Nephron progenitor cell (in vitro differentiated cells): ENCODE measurements at places on chromosomes 1 and 21.

- H3K4me1 ChIP-seq: peaks cover 23% of the 10 kb centered on the region
- no peaks in the 10 kb centered on the region for H3K36me3 ChIP-seq
- H3K27ac ChIP-seq: no peak overlapping the region
- peaks cover 58% of the 10 kb centered on the region for H3K27me3 ChIP-seq
- H3K4me3 ChIP-seq: no peak overlapping the region
Observed at GRCh38 chr1:204169858-204170257, 3.7 kb upstream of the REN start.

DNA sequence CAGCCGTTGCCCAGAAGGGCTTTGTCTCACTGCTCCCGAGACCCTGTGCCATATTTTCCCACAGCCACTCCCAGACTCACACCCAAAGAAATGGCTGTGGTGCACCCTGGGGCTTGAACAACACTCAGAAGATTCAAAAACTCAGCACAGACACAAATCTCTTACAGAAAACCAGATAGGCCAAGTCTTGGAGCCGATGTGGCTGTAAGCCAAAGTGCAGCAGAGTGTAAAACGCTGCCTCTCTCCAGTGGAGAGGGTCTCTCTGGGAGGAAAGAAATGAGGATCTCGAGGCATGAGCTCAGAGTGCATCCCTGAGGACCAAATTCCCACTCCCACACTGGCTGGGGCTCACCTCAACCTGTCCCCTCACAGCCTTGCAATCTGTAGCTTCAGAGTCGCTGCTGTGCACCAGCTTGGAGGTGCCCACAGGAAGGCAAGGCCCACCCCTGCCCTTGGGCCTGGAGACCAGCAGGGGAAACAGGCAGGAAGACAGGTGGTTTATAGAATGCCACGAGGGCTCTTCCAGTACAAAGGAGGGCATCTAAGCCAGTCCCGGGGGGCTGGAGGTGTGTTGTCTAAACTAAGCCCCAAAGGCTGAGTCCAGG lies 171.3 kb upstream of the AJAP1 start:
- peaks cover 6% of the 10 kb centered on the region for H3K27me3 ChIP-seq
- H3K27ac ChIP-seq: no peak overlapping the region
- DNase-seq: no peak
- peaks cover 24% of the 10 kb centered on the region for H3K4me1 ChIP-seq
- H3K36me3 ChIP-seq: no peaks in the 10 kb centered on the region
- no peak overlapping the region for H3K4me3 ChIP-seq

DNA sequence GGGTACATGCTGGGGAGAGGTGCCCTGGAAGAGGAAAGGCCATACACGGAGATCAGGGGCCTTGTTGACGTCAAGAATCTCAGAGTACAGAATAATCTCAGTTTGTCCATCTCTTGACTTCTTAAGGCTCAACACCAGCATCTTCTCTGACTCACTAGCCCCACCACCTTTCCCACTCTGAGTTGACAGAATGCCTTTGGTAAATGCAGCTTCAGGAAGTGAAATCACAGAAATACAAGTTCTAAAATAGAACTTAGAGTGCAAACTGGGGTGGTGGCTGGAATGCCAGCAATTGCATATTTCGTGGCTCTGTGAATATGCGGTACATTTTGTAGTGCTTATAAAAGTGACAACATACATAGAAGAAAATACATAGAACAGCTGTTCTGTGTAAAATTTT lies 1.6 kb downstream of the COG2 start:
- peak overlapping the region; percentile 99 for H3K4me3 ChIP-seq
- DNase-seq: no peak
- H3K27me3 ChIP-seq: peaks cover 20% of the 10 kb centered on the region

DNA sequence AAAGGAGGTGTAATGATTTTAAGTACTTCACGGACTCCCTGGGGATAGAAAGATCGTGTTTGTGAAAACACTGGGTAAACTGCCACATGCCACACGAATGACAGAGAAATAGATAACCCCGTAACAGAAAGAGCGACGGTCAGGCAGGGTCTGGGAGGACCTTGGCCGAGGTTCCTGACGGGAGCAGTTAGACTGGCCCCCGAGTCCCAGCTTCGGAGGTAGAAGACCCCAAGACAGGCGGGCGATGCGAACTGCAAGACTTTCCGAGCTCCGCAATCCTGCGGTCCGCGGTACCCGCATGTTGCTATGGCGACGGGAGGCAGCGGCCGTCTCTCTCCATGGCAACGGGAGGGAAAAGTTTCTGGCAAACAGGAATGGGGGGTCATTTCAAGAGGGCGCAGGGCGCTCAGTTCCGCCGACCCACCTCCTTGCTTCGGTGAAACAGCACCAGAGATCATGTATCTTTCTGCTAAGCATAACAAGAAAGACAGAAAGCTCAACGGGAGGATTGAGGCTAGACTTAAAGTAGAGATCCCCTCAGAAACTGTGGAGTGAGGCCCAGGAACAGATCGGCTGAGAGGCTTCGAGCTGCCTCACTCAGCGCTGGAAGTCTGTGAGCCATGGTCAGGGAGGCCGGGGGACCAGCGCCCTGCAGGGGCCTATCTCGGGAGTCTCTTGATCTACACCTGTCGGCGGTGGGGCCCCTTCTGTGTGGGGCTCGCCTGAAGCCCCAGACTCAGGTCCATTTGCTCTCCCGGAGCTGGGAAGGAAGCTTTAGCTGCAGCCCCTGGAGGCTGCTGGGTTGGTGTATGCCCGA lies 685 bp upstream of the SYT6 start:
- H3K4me1 ChIP-seq: peaks cover 46% of the 10 kb centered on the region
- no peak overlapping the region for H3K27ac ChIP-seq
- no peaks in the 10 kb centered on the region for H3K36me3 ChIP-seq
- peaks cover 56% of the 10 kb centered on the region for H3K27me3 ChIP-seq
- peak; percentile 59 for DNase-seq
- peak overlapping the region; percentile 70 for H3K4me3 ChIP-seq

DNA sequence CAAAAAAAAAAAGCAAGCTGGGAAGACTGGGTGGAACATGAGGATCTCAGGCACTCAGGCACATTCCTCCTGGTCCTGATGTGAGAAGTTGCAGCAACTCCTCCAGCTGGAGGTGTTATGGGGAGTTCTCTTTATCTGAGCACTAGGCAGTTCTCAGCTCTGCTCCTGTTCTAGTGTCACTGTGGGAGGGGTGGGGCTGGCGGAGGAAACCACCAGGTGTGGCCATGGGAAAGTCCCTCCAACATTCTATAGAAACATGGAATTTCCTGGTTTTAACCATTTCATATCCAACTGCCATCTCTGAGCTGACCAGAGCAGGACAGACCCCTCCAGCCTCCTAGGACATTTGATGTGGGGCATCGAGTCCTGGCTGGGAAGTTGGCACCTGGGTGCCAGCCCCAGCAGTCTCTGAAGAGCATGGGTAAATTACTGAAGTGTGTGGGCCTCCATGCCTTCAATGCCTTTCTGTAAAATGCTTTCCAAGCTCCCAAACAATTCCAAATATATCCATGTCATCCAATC lies 804 bp upstream of the IKBKE start:
- no peak overlapping the region for H3K27ac ChIP-seq
- DNase-seq: no peak
- H3K4me1 ChIP-seq: peaks cover 83% of the 10 kb centered on the region
- H3K4me3 ChIP-seq: peak overlapping the region; percentile 86
- peaks cover 15% of the 10 kb centered on the region for H3K27me3 ChIP-seq

- no peaks in the 10 kb centered on the region for H3K36me3 ChIP-seq
- peaks cover 21% of the 10 kb centered on the region for H3K27me3 ChIP-seq
- no peak for DNase-seq
- H3K27ac ChIP-seq: no peak overlapping the region
- no peaks in the 10 kb centered on the region for H3K4me1 ChIP-seq
Observed at GRCh38 chr1:34276606-34277005, 99.9 kb downstream of the C1orf94 start.

DNA sequence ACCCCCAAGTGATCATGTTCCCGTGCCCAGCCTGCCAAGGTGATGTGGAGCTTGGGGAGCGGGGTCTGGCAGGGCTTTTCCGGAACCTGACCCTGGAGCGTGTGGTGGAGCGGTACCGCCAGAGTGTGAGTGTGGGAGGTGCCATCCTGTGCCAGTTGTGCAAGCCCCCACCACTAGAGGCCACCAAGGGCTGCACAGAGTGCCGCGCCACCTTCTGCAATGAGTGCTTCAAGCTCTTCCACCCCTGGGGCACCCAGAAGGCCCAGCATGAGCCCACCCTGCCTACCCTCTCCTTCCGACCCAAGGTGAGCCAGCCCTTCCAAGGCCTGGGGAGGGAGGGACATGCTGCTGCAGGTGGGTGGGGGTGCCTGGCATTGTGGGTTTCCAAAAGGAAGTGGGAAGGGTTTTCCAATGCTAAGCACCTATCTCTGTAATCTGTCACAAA lies 2.3 kb downstream of the TRIM46 start:
- peaks cover 51% of the 10 kb centered on the region for H3K4me1 ChIP-seq
- peaks cover 14% of the 10 kb centered on the region for H3K36me3 ChIP-seq
- no peak overlapping the region for H3K27ac ChIP-seq
- peak overlapping the region; percentile 94 for H3K4me3 ChIP-seq

DNA sequence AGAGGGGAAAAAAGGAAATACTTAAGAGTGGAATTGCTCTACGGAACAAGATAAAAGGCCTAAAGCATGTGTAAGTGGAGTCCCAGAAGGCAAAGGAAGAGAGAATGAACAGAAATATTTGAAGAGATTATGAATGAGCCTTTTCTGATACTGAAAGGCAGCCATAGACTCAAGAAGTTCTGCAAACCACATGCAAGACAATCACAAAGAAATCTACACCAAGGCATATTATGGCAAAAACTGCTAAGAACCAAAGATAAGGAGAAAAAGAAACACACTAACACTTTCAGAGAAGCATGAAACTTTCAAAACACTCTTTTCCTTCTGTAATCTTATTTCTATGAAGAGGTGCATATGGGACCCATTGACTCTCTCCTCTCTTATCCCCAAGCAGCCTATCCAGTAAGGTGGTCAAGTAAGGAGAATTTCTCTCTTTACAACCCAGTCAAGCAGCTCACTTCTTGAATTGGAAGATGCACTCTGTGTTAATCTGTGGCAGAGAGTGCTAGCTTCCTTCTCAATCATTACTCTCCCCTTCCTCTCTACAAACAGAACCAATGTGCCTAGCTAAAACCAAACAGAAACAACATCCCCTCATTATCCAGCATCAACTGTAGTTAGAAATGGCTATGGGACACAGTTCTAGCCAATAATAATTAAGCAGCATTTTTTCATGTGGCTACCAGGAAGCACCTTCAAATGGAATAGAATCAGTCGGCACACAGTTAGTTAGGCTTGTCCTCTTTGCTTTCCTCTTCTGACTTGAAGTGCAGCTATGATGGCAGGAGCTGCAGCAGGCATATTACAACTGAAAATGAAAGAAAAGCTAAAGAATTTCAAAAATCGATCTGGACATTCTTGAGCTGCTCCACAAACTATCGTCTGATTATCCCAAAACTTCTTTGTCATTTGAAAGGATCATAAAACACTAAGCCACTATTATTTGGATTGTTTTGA lies 25.9 kb downstream of the KRTAP19-8 start:
- peaks cover 1% of the 10 kb centered on the region for H3K27me3 ChIP-seq
- no peak overlapping the region for H3K27ac ChIP-seq
- H3K4me1 ChIP-seq: peaks cover 11% of the 10 kb centered on the region
- peaks cover 17% of the 10 kb centered on the region for H3K36me3 ChIP-seq
- DNase-seq: no peak

DNA sequence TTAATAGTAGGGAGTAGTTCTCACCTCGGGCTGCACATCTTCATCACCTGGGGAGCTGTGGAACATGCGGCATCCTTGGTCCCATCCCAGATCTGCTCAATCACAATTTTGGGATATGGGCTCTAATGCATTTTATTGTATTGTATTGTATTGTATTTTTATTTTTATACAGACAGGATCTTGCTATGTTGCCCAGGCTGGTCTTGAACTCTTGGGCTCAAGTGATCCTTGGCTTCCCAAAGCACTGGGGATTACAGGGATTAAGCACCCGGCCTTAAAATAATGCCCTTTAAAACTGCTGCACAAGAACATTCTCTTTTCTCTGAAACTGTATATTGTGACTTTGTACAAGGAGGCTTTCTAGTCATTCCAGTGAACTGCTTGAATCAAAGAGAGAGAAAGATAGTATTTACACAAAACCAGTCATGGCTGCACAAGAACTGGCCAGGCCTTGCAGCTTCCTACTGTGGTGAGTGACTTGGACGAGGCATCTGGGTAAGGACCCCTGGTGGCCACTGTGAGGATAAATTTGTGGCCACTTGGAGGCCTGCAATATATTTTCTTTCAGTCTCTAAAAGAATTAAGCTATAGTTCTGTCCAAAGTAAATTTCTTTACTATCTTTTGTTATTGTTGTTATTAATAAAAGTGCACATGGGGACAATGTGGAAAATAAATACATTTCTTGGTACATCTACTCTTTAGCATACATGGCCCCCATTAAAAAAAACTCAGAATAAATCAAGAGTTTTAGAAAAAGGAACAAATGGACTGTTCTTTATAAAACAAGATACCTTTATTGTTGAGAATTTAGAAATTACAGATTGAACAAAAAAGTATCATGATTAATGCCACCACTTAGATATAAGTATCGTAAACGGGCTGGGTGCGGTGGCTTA lies 48.0 kb downstream of the TBCE start:
- H3K4me3 ChIP-seq: no peak overlapping the region
- DNase-seq: peak; percentile 59
- H3K4me1 ChIP-seq: peaks cover 3% of the 10 kb centered on the region
- no peak overlapping the region for H3K27ac ChIP-seq
- no peaks in the 10 kb centered on the region for H3K27me3 ChIP-seq

GRCh38 chr1:228927946-228928898 lies 192.9 kb downstream of the RHOU start:
- H3K4me3 ChIP-seq: no peak overlapping the region
- no peak for DNase-seq
- H3K27me3 ChIP-seq: peaks cover 6% of the 10 kb centered on the region
- no peak overlapping the region for H3K27ac ChIP-seq
- H3K36me3 ChIP-seq: peaks cover 33% of the 10 kb centered on the region

DNA sequence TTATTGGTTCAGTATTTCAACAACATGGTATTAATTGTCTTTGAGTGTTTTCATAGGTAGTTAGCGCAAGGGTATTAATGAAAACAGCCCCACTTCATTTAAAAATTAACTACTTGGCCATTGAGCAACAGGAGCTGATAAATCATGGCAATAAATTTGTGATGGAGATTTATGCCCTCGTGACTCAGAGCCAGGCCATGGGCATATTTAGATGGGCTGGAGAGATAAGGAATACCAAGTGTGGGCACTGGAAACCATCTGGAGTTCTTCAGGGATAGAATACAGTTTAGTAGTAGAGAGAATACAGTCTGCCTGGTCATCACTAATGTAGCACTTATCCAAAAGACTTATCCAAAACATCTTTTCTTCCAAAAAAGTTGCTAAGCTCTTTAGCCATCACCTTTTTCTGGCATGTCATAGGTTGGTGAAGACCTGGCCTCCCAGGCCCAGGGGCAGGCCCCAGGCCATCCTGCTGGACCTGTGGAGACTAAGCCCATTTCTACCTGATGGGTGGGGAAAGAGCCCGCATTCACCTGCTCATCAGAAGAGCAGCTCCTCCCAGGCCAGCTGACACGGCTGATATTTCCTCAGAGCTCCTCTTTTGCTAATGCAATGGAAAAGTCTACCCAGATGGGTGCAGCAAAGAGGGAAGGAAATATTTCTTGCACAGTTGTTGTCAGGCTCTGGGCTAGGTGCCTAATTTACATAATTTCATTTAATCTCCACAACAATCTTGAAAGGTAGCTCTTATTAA lies 238.0 kb downstream of the TM2D1 start:
- H3K27ac ChIP-seq: peak overlapping the region; percentile 15
- DNase-seq: no peak
- H3K36me3 ChIP-seq: no peaks in the 10 kb centered on the region
- no peaks in the 10 kb centered on the region for H3K4me1 ChIP-seq
- peaks cover 9% of the 10 kb centered on the region for H3K27me3 ChIP-seq

GRCh38 chr1:240765732-240766363 lies 153.9 kb upstream of the GREM2 start:
- H3K36me3 ChIP-seq: no peaks in the 10 kb centered on the region
- peaks cover 5% of the 10 kb centered on the region for H3K4me1 ChIP-seq
- DNase-seq: no peak
- peaks cover 6% of the 10 kb centered on the region for H3K27me3 ChIP-seq
